RPMI7951 (cell line): ENCODE measurements at places on chromosomes 7 and 10. TPM values are rescaled to one million over a fixed set of nuclear protein-coding genes. Genes with fewer than 3 reads are reported as not detected.
A peak's percentile ranks its signal among the peaks of the same experiment; 100 is the strongest.

DNA sequence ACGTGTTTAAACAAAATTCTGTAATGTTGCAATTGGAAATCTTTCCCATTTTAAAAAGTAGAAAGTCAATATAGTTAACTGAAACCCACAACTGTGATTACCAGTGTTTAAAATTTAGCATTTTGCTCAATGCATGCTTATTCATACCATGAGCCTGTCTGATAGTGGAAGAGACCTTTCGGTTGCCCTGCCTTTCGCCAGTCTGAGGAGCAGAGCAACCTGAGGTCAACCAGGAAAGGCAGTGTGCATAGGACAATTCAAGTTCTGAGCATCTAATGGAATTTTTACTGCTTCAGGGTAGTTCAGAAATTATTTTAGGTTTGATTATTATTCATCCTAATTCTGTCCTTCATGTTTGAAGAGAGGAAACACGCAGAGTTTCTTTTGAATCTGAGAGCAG is 100.8 kb downstream of the CUBN start:
- DNase-seq = no peak

DNA sequence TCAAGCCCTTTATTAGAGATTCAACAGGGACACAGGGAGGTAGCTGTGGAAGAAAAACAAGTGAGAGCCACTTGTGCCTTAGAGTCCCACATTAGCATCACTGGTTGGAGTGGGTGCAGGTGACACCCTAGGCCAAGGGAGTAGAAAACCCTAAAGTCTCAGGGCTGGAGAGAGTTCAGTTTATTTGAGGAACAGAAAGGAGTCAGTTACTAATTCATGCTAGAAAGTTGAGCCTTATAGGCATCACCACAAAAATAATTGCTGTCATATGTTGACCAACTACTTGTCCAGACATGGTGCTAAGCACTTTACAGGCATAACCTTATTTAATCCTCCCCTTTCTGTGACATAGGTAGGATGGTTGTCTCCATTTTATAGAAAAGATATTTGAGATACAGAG is 20.9 kb upstream of the ACSL5 start:
- no peak for DNase-seq

GRCh38 chr10:122504610-122504950 is 43.2 kb downstream of the HTRA1 start:
- DNase-seq = peak; percentile 86

The UCMA gene
- not detected in 2 replicates for total RNA-seq
